ENCODE measurements at places on chromosomes 5 and 9.

DNA sequence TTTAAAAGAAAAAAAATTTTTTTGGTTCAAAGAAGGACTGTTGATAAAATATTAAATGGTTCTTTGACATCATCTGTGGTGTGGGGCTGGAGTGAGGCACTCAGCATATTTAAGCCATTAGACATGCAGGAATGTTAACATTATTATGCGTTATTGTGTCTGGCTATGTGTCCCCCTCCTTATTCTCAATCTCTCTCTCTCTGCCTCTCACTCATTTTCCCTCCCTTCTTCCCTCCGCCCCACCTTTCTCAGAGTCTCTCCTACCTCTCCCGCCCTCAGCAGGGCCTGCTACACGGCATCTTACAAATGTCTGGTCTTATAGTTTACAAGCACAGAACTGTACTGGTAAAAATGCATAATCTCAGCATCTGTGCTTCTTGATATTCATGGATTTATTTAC lies 287.8 kb upstream of the TMEM161B start:
- no peak for DNase-seq

DNA sequence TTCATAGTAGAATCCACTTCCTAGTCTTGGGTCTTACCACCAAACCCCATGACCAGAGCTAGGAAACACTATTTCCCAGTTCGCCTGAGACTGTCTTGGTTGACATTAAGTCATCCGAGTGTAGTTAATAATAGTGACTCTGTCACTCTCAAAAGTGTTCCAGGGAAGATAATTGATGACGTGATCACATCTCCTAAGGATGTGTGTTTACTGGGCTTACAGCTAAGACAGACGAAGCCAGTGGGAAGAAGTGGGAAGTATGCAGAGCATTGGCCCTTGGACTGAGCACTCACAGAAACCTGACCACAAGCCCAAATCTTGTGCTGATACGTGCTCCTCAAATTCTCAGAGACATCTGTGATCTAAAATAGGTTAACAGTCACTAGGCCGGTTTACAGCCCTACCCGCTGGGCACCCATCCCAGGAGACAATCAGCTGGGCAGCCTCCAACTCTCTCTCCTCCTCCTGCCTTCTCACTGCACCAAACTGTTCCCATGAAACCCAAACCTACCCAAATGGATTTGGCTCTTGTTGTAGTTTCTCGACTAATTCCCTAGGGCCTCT lies 316.6 kb downstream of the TLE1 start:
- no peak for DNase-seq

- no peak for DNase-seq
Observed at GRCh38 chr9:78677326-78677725, 380.4 kb downstream of the PSAT1 start.

DNA sequence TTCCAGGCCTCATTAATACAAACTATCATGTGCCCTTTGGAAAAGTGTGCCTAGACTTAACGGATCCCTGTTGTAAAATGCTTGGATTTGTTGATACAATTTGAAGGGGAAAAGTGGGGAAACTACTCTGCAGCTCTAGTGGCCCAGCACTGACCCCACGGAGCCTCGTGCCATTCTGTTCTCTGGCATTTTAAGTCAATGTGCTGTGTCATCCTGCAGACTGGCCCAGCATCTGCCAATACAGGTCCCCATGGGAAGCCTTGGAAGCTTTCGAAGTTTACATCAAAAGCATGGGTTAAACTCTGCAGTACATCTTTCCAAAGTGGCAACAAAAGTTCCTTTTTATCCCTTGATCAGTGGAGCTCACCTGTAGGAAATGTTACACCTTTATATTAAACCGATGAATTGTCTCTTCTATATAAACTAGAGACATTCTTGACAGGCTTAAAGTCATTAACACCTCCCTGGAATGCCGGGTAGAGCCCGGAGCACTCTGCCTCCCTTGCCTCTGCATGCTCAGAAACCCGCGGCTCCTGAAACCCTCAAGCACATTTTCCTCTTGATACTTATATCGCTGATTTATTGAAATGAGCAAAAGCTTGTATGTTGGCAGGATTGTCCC lies 596.0 kb upstream of the ADAMTS16 start:
- DNase-seq, result no peak

- no peak for DNase-seq
Observed at GRCh38 chr5:167969998-167970397, 321.4 kb upstream of the WWC1 start.

GRCh38 chr9:107750741-107751566 lies 261.4 kb upstream of the KLF4 start:
- DNase-seq, result no peak

DNA sequence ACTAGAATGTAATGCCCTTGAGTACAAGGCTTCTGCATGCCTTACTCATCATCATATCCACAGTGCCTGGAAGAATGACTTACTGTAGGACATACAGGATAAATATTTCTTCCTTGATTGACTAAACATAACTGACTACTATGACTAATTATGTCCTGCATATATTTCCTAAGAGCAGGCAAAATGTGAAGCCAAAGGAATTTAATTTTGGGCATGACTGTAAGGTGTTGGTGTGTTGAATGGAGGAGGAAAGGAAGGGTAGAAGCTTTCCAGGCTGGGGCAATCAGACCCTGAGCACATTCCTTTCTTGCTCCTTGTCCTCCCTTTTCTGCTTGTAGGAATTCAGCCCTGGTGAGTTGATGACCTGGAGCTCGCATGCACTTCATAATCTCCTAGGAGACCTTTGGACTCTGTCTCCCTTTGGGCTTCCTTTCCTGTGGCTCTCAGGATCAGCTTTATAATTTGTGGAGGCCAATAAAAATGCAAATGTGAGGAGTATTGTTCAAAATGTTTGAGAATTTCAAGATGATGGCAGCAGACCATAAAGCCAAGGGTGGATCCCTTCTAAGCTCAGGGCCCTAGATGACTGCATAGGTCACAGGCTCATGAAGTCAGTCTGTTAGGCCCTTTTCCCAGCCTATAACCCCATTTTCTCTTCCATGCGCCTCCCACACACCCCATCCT lies 174.0 kb downstream of the HMHB1 start:
- no peak for DNase-seq

- no peak for DNase-seq
Observed at GRCh38 chr5:133925269-133925668, 43.2 kb downstream of the C5orf15 start.
